ENCODE measurements at places on chromosomes 6 and 20.

- no peak for DNase-seq
Observed at GRCh38 chr20:23774081-23774480, 23.3 kb upstream of the CST1 start.

DNA sequence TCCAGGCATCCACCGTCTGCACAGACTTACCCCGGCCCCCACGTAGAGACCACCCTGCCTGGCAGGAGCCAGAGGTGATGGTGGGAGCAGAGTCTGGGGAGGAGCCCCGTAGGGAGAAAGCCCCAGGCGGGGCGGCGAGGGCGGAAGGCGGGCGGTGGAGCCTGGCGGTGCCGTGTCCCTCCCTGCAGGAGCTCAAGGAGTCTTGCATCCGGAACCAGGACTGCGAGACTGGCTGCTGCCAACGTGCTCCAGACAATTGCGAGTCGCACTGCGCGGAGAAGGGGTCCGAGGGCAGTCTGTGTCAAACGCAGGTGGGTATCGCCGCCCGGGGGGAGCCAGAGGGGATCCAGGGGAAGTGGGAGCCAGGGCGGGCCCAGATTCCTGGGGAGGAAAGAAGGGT is 6.0 kb downstream of the CLPSL1 start:
- peak; percentile 70 for DNase-seq

DNA sequence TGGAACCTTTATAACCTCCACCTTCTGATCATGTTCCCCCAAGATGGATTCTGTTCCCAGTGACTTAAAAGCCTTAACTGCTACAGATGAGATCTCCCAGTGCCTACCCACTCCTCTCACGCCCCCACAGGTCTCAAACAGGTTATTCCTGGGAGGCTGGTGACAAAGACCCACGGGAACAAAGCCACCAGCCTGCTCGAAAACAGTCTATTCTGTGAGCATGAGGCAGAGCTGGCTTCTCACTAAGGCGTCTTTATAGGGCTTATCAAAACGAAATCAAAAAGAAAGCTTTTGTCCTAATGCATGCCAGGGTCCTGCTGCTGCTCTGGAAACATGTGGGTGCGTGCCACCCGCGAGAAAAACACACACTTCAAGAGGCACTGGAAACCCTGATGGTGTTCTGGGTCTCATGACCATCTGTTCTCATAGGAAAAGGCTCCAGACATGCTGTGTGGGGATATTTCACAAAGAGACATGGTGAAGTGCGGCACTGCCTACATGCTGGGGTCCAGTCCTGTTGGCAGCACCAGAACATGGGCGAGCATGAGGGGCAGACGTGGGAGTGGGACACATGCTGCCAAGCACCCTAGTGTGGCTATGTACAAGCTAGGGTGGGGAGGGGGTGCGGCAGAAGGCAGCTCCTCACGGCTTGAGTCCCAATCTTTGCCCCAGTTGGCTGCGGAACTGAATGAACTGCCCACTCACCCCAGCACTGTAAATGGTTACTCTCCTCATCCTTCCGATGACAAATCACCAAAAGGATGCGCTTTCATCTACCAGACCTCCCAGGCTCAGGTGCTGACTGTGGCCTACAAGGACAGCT is 2.1 kb downstream of the FKBP1A start:
- DNase-seq, result no peak

GRCh38 chr6:34888874-34889555 is at the start of gene ANKS1A:
Gene ANKS1A, plus strand, starts transcription at chr6:34889255. Its CDS starts 148 bp downstream, at chr6:34889403.
- peak; percentile 95 for DNase-seq
